Esophagus muscularis mucosa (tissue), 4 donors: ENCODE measurements at places on chromosomes 13 and 19. TPM values are rescaled to one million over a fixed set of nuclear protein-coding genes. Genes with fewer than 3 reads are reported as not detected.

Gene SGCG
- 0.84 TPM for total RNA-seq

Gene LILRA1
- total RNA-seq: 0.42 TPM

Gene CYP4F22
- total RNA-seq: not detected

Gene LHB
- total RNA-seq: not detected

Gene ACP7
- total RNA-seq: not detected

Gene GNG8
- not detected for total RNA-seq

Gene CGB2
- not detected for total RNA-seq

Gene MKNK2
- total RNA-seq: 113 TPM

Gene ZNF28
- 10.8 TPM for total RNA-seq

Gene SIGLECL1
- total RNA-seq: not detected

Gene ZNF433
- 5.4 TPM for total RNA-seq

Gene CEACAM19
- 5.1 TPM for total RNA-seq

Gene FGF21
- not detected for total RNA-seq

Gene THAP8
- 6.3 TPM for total RNA-seq

Gene GARIN5A
- not detected for total RNA-seq

Gene MBD3
- 81.8 TPM for total RNA-seq

Gene FFAR2
- not detected for total RNA-seq

Gene F10
- total RNA-seq: 15.0 TPM

Gene PLPPR3
- total RNA-seq: not detected

Gene DENND1C
- total RNA-seq: 2.8 TPM

Gene HCN2
- 0.50 TPM for total RNA-seq

Gene PBX4
- not detected for total RNA-seq

Gene PLEKHF1
- total RNA-seq: 27.4 TPM

Gene ZNF550
- total RNA-seq: 4.4 TPM

Gene CD70
- total RNA-seq: 0.52 TPM

Gene ZFP82
- total RNA-seq: 3.5 TPM

Gene PSG7
- total RNA-seq: not detected

Gene TMEM190
- total RNA-seq: not detected
